ENCODE measurements at places on chromosomes 3 and 15.

DNA sequence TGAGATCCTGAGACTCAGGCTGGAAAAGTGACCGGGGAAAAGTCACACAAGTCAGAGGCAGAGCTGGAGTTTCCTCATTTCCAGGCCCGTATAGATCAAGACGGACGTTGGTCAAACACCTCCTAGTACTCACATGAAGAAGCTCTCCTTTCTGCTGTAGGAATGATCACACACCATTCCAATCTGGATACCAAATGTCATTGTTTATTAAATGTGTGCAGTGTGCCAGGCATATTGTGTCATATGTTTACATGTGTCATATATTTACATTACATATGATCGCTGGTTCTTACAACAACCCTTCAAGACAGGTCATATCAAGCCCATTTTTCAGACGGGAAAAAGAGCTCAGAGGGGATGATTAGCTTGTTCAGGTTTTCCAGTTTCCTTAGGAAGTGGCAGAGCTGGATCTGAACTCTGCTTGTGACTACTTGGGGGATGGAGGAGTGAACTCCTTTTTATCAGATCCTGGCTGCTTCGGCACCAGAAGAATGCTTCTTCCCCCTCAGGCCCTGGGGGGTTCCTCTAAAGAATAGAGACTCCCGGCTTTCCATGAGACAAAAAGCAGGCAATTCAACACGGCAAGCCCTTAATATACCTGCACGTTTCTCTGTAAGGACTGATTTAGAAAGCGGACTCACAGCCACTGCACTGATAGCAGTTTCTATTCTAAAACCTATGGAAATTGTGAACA lies 41.9 kb downstream of the FAM43A start:
- DNase-seq = no peak

DNA sequence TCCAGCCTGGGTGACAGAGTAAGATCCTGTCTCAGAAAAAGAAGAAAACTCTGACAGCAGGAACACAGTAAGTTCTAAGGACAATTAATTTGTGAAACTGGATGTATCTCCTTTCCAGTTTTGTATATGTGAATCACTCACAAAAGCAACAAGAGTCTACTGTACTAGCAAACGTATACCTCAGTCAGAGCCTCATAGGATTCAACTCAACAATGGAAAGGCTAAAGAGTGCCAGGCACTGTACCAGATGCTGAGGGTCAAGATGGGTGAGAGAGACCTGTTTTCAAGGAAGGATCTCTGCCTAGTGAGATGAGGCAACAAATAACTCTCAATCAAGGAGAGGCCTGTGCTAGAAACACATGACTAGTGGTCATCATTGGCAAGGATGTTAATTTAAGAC lies 14.9 kb downstream of the TBL1XR1 start:
- no peak for DNase-seq

- no peak for DNase-seq
Measured at GRCh38 chr15:82539691-82540054, 584 bp downstream of the RPS17 start.

DNA sequence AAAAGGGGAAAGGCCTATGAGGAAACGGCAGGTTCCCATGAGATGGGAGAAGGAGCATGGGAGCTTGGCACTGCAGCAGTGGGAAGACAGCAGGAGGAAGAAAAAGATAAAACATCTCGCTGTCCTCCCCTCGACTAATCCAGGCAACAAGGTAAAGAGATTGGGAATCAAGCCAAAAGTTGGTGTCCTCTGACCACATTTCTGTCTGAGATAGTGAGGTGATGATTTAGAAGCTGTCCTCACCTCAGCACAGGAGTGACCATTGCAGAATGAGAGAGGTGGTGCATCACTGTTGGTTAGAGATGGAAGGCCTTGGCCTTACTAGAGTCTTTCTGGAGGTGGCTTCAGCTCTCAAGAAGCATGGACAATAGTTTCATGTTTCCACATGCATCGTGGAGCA lies 226.6 kb upstream of the CCDC54 start:
- DNase-seq = no peak

DNA sequence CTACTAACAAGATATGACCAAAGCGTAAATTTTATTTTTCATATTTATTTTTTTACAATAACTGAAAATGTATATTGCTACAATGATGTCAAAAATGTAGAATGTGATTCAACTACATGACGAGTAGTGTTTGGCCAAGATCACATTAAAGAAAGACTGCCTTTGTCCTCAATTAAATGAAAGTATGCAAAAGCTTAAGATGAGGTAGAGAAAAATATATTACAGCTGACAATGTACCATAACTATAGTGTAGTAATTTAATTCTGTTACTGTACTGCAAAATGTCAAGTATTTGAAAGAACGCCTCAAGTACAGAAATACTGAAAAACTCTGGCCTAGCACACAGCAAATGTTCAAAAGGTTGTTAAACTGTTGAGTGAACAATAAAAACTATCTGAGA lies 9.7 kb downstream of the PRICKLE2 start:
- no peak for DNase-seq

DNA sequence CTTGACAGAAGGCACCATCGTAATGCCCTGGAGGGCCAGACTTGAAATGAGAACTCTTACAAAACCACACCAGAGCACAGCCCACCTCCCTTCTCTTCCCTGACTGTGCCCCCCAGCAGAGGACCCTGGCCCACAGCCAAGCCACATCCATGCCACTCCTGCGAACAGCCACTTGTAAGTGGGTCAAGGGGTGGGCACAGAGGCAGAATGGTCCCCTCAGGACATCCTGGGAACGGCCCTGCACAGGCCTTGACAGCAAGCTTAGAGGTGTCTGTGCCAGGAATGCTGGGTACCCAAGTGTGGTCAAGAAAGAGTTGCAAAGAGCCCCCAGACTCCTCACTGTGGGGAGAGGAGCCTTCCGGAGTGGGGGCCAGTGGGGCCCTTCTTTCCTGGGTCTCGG lies 33.3 kb downstream of the HCN4 start:
- DNase-seq = no peak

- no peak for DNase-seq
Measured at GRCh38 chr15:66498501-66499386, 1.2 kb upstream of the SNAPC5 start.

GRCh38 chr3:6105187-6105586 lies 755.7 kb upstream of the GRM7 start:
- no peak for DNase-seq

DNA sequence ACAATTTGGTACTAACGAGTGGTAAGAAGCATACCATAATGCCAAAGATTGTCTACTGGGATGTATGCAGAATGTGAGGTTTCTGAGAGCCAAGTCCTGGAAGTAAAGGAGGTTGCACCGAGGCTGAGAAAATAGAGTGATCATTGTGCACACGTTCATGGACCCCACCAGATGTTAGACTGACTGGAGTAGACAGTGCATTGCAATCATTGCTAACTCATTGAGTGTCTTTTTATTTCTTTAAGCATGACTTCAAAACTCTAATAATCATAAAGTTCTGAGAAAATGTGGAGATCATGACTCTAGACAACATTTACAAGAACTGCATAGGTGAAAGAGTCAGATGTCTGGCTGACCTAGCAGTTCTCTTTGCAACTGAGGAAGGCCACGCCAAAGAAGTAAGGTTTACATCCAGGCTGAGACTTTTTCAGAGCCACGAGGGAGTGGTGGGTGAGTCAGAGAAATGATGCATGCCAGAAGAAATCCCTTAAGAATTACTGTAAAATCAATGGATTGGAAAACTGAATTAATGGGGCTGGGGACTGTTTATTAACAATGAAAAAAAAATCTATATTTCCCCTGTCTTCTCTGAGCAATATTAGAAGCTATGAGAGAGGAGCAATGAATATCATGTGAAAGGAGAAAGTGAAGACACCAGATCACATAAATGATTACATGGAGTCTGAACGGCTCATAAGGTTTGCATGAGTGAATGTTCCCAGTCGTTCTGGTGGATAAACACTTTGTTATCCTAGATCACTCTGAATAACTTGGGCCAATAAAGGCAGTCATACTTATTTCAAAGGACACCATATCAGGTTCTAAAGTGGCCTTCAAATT lies 76.0 kb upstream of the SLC25A26 start:
- DNase-seq = no peak

GRCh38 chr3:17238023-17238422 lies 353.3 kb downstream of the PLCL2 start:
- DNase-seq = no peak

- no peak for DNase-seq
Measured at GRCh38 chr3:46293991-46294833, 52.0 kb downstream of the CCR3 start.

DNA sequence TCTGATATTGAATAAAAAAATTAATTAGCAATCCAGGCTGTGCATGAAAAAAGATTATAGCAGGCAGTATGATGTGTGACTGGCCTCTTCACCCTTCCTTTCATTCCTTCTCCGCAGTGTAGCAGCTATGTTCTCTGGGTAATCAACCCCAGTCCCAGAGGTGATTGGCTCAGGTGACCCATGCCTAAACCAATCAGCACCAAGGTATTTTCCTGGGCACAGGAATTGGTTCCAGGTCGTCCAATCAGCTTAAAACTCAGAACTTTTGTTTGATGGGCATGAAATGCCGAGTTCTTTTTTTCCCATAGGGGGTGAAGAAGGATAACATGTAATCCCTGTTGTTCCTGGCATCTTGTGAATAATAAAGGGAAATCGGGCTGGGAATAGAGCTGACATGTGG lies 5.8 kb upstream of the BNC1 start:
- no peak for DNase-seq

- no peak for DNase-seq
Measured at GRCh38 chr3:68802111-68802870, 130.1 kb downstream of the TAFA4 start.

DNA sequence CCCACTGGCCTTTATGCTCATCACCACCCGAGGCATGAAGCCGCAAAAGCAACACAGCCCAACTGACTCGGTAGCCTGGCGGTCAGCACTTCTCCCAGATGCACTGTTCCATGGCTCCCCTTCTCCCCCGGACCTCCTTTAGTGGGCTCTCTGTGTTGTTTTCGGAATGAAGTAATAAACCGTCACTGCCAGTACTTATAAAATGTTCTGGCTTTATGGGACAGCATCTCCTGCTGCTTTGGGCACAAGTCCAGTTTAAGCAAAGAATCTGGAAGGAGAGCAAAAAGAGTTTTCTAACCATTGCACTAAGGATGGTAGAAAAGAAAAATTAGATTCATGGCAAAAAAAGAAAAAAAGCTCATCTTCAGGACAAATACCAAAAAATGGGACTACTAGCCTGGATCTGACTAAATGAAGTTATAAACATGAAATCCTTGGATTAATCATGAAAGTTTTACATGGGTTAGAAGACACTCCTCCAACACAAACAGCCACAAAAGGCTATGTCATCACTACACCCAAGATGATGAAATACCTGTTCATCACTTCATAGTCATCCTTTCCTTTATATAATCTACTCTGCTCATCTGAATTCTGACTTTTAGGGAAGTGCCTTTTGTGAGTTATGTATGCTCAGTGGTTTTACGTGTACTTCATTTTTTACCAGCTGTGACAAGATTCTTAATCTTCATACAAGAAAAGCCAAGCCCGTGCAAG lies 89.5 kb upstream of the UBE2E2 start:
- DNase-seq = no peak

GRCh38 chr3:64270142-64270865 lies 45.0 kb upstream of the PRICKLE2 start:
- no peak for DNase-seq

DNA sequence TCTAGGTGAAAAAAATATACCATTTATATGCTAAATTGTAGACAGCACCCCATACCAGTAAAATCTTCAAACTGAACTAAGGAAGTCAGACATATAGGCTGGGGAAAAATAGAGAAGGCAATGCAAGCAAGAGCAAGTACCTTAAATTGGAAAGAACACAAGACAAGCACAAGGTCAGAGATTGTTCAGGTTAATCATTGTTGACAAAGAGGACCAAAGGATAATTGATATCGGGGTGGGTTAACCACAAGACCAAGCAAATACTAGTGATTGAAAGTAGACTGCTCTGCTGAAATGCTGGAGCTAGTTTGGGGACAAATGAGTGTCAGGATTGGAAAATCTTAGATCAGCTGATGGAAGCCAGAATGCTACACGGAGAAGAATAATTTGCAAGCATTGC lies 499.8 kb downstream of the ROBO2 start:
- no peak for DNase-seq

DNA sequence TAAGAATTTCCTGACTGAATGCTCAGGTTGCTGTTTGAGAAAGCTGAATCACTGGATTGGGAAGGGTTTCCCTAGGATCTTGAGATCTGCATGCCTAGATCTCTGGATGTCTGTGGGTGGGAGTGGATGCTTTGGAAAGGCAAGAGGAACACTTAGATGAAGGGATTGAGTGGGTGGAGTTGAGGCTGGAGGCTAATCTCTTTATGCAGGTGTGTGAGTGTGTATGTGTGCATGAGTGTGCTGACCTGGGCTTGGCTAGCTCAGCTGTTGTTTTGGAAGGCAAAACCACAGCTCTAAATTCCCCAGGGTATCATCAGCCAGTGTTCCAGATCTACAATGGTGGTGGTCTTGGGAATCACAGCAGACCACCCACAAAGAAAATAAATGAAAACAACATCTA lies 60.5 kb downstream of the CLDN1 start:
- DNase-seq = no peak

- DNase-seq = no peak
Measured at GRCh38 chr3:75110741-75111140, 496.3 kb upstream of the CNTN3 start.

DNA sequence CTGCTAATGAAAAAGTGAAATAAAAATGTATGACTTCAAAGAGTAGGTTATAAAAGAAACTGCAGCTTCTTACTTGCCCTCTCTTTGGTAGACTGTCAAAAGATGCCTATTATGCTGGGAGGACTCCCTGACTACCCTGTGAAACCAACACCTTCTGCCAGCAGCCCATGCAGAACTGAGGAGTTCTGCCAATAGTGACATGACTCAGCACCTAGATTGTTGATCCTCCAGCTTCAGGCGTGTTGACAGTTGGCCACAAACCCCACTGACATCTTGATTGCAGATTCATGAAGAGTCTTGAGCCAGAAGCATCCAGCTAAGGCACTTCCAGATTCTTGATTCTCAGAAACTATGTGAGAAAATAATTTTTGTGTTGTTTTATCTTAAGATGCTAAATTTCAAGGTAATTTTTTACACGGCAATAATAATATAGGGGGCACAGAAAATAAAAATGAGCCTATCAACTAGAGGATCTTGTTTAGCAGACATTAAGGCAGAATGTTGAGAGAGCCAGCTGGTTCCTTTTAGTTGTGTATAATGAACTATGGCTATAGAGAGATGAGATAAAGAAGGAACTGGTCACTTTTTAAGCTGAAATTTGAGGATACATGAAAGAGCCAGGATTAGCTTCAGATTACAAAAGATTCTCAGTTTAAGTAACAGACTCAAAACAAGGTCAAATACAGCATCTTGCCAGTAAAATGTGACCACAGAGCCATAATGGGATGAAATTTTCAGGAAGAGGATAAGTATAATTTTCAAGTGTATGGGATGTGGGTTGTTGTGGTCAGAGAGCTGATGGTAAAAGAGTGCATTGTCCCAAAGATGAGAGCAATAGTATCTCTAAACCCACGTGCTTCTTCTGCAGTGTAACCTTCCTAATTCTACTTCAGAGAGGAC lies 588.7 kb upstream of the CBLB start:
- no peak for DNase-seq

- no peak for DNase-seq
Measured at GRCh38 chr3:13432093-13432492, 12.0 kb upstream of the NUP210 start.

GRCh38 chr15:40722934-40723333 lies 28.0 kb downstream of the RAD51 start:
- DNase-seq = no peak

- no peak for DNase-seq
Measured at GRCh38 chr15:89783111-89783860, 7.2 kb downstream of the MESP2 start.

GRCh38 chr15:70652341-70652740 lies 111.0 kb downstream of the UACA start:
- no peak for DNase-seq

GRCh38 chr3:149563114-149563513 lies 88.6 kb downstream of the TM4SF4 start:
- no peak for DNase-seq

Data from stimulated activated CD8-positive, alpha-beta memory T cell treated with anti-CD3 and anti-CD28 coated beads, Interleukin-7, amount 100 ng/mL, for 4 hours (primary cell).